ENCODE measurements at places on chromosomes 4 and X.
A peak's percentile ranks its signal among the peaks of the same experiment; 100 is the strongest.

DNA sequence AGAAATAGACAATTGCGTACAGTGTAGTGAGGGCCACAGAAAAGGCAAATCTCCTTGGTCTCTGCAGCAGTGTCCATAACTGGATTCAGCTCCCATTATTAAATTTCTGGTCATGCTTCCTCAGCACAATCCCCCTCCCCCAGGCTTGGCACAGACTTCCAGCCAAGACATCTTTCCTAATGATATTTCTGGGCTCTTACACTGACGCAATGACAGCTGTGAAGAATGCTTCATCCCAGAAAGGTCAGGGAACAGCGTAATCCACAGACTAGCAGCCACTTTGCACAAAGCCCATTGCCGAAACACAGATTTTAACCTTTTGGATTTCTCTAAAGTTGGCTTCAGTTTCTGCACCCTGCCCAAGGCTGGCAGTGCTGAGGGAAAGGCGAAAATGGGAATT, 597.6 kb upstream of the CPEB2 start:
- DNase-seq, result no peak

DNA sequence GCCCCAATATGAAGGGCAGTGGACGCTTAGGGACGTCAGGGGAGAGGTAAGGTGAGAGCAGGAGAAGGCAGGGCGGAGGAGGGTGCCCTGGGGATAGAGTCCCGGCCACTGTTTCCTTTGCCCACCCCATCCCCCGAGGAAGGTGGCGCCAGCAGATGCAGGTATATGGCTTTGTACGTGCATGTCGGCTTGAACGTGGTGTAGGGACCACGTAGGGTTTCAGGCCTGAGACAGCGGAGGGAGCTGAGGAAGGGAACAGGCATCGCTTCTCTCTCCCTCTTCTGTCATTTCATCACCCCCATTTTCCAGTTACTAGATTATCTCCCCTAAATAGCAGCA, 97.9 kb downstream of the PHKA2 start:
- DNase-seq, result no peak

DNA sequence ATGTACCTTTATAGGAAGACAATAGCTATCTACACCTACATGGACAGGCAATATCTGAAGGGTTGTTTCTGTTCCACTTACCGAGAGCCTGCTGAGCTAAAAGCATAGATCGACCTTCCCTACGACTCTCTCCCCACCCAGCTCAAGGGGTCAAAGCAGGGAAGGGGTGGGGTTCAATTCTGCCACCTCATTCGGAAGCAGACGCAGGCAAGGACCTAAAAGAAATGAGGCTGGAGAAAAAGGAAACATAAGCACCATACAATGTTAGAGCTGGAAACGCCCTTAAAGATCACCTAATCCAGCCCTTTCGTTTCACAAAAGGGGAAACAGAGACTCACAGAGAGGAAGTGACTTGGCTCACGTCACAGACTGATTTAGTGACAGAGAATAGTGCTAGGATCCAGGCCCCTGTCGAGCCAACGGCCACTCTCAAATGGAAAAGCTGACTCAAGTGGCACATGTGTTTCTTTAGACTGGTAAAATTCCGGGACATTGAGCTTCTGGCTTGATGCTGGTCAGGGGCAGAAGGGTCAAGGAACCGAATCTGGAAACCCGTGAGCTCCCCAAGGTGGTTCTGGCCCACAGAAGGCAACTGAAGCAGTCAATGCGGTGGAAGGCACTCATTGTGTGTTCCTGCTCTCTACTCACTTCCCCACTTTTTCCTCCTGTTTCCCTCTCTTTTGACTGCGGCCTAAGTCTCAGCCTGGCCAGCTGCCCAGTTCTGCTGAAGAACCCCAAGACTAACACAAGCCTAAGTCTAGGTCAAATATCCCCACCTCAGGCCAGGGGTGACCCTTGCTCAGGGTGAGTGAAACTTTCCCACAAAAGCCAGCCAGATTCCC, 7.5 kb downstream of the SEPTIN6 start:
- no peak for DNase-seq

- no peak for DNase-seq
Observed at GRCh38 chr4:6989331-6989923, 53.7 kb upstream of the TADA2B start.

DNA sequence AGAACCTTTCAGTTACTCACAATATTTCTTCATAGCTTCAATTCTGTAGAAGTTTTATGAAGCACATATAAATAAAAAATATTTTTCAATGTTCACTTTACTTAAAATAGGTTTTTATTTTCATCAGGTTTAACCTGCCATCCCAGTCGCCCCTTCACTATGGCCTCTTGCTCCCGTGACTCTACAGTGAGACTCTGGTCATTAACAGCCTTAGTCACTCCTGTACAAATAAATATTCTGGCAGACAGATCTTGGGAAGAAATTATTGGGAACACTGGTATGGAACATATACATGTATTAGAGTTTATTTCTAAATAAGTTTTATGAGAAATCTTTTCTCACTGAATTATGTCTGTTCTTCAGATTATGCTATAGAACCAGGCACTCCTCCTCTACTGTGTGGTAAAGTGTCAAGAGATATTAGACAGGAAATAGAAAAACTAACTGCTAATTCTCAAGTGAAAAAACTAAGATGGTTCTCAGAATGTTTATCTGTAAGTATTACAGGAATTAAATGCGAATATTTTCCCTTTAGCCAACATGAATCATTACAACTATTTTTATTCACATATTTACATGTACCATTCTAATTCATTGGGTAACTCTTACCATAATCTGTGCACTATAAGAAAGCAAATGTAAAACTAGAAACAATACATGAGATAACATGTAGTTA, 45.6 kb downstream of the SPATA4 start:
- peak; percentile 1 for DNase-seq
